ENCODE measurements at places on chromosomes 2 and 18.

DNA sequence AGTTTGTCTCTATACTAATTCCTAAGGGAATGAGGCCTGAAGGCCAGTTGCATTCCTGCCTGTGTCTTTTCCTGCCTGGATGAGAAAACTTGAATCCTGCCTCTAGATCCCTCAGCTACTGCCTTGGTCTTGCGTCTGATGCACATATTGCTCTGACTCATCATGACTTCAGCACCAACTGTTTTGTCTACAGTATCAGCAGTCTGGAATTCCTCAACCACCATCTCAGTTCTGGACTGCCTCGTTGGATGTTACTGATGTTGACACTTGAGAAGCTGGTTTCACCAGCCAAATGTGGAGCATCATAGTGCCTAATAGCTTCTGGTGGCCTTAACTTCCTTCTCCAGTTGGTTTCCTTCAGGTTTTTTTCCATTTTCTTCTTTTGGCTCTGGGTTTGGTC is 211.0 kb downstream of the CTNNA2 start:
- no peak for DNase-seq

GRCh38 chr2:120134263-120134662 is 88.9 kb downstream of the TMEM185B start:
- no peak for DNase-seq

DNA sequence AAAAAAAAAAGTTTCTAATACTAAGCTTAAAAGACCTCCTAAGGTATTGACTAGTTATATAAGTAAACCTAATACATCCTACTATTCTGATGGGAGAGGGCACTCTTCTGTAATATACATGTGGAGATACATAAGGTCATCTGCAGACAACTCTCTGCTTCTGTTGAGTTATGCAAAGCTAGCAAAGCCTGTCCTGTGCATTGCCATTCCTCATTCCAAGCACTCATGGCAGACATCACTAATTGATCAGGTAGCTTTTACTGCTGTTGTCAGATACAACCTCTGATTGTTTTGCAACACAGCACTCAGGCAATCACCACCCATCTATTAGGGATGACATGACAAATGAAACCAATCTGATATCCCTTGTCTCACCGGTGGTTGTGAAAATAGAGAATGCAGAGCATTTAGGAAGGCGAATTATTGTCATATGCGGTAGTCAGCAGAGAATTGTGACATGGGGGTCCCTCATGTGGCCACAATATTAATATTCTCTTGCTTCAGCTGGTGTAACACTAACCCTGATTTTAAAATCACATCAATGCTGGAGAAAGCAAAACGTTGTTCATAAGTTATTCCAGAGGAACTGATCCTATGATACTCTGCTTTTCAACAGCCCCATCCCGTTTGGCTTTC is 416.5 kb upstream of the GYPC start:
- no peak for DNase-seq

- no peak for DNase-seq
These were observed 21.6 kb downstream of the MBOAT2 start for GRCh38 chr2:8981876-8982275.

DNA sequence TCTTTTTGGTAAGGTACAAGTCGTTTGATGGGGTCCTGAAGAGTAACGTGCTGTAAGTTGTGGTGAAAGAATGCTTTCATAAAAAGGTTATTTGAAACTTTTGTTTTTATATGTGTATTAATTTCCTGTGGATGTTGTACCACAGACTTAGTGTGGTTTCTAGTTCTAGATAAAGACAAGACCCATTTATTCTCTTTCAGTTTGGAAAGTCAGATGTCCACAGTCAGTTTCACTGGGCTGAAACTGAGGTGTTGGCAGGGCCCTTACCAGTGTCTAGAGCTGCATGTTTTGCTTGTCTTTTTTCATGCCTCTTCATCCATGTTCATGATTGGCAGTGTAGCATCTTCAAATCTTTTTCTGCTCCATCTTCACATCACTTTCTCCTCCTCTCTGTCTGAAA is 22.1 kb upstream of the DOCK10 start:
- DNase-seq, result no peak

DNA sequence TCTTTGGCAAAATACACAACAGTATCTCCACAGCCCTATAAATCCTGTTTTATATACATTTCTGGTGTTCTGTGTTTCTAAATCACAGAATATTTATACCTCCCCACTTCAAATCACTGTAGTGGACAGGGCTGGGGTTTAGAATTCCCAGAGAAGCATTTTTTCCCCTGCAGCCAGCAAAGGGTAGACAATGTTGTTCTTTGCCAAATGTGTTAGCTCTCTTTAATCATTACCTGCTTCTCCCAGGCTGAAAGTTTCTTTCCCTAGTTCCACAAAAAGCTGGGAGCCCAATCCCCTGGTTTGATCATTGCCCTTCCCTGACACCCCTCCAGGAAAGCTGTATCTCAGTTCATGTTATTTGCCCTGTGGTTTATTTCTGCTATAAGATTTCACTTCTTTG is 520.0 kb upstream of the SPHKAP start:
- DNase-seq, result no peak

DNA sequence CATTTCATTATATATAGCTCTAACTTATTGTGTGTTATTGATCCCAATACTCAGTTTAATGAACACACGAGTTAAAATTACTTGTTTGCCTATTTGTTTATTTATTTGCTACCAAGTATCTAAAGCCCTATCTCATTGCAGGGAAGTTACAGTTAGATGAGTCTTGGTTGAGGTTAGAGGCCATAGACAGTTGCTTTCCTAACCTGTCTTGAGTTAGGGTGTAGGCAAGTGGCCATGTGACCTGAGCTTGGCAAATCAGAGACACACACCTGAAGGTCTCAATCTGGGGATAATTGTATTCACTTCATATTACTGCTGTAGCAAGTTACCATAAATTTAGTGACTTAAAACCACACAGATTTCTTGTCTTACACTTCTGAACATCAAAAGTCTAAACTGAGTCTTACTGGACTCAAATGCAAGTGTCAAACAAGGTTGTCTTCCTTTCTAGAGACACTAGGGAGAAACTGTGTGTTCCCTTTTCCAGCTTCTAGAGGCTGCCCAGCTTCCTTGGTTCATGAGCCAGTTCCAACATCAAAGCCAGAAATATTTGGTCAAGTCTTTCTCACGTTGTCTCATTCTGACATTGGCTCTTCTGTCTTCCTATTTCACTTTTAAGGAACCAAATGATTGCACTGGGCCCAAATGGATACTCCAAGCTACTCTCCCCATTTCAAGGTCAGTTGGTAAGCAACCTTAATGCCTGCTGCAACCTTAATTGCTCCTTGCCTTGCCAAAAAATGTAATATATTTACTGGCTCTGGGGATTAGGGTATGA is 39.7 kb downstream of the COL3A1 start:
- no peak for DNase-seq

DNA sequence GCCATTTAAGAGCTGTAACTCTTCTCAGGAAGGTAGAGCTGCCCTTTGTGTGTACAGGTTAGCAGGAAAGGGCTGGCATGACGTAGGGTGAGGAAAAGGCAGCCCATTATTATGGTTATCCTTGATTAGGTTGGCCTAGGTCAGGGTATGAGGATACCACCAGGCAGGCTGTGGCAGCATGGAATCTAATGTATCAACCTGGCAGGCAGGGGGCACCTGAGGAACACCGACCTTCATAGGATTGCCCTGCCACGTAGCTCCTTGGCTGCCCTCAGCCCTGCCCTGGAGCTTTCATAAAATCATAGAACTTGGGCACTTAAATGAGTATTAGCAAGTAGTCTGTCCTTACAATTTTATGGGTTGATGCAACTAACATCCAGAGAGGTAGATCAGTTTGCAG is 261.6 kb downstream of the LTBP1 start:
- no peak for DNase-seq

DNA sequence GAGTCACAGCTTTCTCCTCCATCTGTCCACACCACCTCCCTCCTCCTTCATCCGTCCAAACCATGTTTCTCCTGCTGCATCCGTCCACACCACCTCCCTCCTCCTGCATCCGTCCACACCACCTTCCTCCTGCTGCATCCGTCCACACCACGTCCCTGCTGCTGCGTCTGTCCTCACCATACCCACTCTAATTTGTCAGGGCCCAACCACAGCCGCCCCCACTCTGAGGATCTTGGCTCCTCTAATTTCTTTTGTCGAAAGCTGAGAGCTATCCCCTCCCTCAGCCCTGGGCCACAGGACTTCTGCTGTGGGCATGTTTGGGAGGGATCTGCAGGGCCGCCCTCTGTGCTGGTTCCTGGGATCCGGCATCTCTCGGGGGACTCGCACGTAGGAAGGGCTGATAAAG is 67.4 kb downstream of the TPO start:
- no peak for DNase-seq

- DNase-seq, result no peak
These were observed 547.7 kb upstream of the ZEB2 start for GRCh38 chr2:145067549-145068030.

Data from anterior cingulate cortex (tissue), 58 donors.